NCI-H345 (cell line): ENCODE measurements at places on chromosomes 7 and 10.

DNA sequence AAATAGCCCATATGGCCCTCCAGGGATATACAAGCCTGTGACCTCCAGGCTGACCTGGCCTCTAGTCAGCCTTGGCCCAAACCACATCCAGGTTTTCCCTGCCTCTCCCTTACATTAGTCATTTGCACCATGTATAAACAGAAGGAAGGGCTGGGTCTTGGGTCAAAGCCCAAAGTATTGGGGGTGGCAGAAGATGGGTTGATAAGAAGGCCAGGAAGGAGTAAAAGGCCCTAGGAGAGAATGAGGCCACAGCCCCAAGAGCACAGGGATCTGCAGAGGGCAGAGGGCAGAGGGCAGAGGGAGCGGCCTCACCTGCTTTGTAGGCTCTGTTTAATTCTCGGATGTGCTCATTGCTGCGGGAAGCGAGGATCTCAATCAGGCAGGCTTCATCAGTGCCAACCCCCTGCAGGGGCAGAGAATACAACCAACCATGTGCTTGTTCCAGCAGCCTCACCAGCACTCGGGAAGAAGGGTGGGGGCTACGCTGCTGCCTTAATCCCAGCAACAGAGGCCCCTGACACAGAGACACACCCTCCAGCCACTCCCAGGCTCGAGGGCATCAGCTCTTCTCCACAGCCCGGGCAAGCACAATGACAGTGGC lies 31.3 kb downstream of the PLAC9 start:
- DNase-seq = peak; percentile 85

DNA sequence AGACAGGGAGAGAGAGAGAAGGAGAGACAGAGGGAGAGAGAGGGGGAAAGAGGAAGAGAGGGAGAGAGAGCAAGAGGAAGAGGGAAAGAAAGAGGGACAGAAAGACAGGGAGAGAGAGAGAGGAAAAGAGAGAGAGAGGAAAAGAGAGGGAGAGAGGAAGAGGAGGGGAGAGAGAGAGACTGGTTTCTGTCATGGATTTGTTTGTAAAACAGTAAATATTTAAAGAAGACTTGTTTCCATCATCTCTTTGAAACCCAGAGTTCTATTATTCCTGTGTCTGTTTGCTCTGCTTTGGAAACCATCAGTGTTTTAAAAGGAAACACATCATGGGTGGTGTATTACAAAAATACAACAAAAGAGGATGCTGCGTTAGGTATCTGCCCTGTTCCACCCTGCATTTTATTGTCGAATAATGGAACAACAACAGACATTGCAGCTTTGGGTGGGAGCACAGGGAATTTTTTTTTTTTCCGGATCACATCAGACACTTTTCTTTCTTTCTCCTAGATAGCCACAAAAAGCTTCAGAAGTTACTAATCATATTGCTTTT lies 150.7 kb upstream of the RSU1 start:
- no peak for DNase-seq

GRCh38 chr10:72170263-72170662 lies 45.5 kb upstream of the ANAPC16 start:
- no peak for DNase-seq

- no peak for DNase-seq
These were observed 16.7 kb upstream of the CCDC3 start for GRCh38 chr10:13018171-13018570.

DNA sequence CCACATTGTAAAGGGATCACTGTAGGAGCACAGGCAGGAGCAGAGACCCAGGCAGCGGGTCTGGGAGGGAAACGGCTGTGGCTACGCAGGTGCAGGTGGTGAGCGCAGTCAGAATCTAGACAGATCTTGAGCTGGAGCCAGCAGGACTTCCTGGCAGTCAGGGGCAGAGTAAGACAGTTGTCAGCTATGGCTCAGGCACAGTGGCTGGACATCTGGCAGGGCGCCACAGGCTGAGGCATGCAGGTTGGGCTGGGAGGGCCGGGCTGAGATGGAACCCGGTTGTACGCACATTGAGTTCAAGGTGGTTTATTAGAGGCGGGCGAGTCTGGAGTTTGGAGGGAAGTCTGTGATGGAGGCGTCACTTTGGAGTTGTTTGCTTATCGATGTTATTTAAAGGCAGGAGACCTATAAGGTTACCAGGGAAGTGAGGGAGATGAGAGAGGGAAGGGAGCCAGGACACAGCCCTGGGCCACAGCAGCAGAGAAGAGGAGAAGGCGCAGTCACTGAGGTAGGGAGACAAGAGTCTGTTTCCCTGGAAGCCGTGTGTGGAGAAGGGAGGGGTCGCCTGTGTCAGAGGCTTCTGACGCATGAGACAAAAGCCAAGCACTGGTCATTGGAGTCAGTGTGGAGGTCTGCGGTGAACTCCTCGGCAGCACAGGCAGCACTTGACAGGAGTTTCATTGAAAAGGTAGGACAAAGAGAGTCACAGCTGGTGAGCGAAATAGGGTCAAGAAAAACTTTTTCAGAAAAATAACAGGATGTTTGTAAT lies 73.8 kb downstream of the LANCL2 start:
- DNase-seq = peak; percentile 75

- DNase-seq = peak; percentile 30
These were observed 554 bp downstream of the FRA10AC1 start for GRCh38 chr10:93701866-93702209.

- no peak for DNase-seq
These were observed 98.4 kb upstream of the PTPRZ1 start for GRCh38 chr7:121774563-121774962.

DNA sequence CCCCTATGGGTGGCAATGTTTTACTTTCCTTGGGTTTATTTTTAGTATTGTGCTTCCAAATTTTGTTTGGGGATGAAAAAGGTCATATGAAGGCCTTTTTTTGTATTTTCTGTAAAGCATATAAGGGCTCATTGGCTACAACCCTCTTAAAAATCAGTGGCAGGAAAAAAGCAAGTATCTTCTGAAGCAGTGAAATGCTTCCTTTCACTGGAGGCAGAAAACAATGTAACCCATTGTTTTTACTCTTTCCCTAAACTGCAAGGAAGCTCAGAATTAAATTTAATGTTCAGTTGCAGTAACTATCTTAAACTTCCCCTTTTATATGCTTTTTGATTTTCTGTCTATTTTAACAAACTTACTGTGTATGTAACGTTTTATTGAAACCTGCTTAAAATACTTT lies 148.7 kb upstream of the LYZL1 start:
- no peak for DNase-seq

DNA sequence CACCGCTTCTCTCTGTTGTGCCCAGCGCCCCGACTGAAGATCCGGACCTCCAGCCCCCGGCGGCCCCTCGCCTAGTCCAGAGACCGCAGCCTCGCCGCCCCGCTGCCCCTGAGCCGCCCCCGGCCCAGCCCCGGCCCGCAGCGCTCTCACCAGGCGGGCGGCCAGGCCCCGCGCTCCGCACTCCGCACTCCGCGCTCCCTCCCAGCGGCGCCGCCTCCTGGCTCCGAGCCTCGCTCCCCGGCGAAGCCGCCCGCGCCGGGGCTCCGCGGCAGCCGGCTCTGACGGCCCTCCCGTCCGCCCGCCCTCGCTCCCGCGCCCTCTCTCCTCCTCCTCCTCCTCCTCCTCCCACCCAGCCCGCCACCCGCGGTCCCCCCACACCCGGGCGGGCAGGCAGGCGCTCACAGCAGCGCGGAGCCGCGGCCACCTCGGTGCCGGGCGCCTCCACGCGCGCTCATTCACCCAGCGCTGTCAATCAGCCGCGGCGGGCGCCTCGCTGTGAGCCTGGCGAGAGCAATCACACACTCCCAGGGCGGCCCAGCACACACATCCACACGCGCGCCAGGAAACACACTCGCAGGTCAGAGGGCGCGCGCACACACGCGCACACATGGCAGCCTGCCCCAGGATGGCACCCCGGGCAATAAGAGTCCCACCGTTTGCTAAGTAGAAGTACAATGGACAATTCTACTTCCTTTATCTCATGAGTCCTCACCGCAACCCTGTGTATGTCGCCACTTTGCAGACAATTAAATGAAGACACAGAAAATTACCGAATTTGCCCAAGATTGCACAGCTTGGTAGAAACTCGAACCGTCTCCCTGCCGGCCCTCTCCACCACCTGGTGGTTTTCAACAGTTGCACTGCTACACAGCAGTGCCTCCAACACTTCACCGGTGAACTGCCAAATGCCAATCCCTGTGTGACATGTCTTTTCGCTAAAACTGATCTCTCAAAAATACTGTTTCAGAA lies at the start of gene PRRT4:
PRRT4 (minus strand) TSS at position 280 of the 969 bp plus-strand sequence.
- peak; percentile 60 for DNase-seq

DNA sequence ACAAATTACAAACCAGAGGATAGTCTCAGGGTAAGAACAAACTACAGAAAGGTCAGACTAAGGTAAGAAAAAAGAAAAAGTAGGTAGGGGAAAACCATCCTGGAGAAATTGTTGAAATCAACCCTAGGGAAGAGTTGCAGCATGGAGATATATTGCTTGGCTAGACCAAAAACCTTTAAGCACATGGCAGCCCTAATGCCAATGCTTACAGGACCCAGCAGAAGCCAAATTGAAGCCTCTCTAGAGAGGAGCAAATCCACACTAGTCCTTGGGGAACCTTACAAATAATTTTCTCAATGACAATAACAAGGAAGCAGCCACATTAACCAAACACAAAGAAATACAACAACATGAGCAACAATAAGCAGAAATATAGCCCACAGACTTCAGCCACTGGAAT lies 81.9 kb downstream of the CNOT4 start:
- DNase-seq = no peak

- no peak for DNase-seq
These were observed 375 bp upstream of the FGF8 start for GRCh38 chr10:101776161-101776817.

GRCh38 chr7:124959676-124960075 lies 30.1 kb upstream of the POT1 start:
- no peak for DNase-seq
